ENCODE measurements at places on chromosomes 1 and 21.

DNA sequence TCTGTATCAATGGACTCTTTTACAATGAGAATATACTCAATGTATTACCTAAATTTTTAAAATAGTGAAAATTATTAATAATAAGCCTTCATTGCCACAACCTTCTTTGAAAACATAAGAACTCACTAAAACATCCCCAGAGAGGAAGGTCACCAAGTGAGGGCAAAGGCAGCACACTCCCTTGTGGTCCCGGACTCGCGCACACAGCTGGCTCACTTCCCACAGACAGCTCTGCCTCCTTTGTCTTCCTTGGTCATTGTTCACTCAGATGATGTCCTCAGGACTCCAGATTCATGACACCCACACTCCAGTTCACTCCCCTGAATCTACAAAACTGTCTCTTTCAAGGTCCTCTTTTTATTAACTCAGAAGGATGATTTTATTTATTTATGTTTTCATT is 19.2 kb upstream of the UBR4 start:
- DNase-seq: no peak

GRCh38 chr1:241007668-241008067 is 349.3 kb downstream of the RGS7 start:
- DNase-seq: no peak

- no peak for DNase-seq
These were observed 1.3 kb downstream of the TACSTD2 start for GRCh38 chr1:58575551-58576324.

GRCh38 chr1:182141040-182141439 is 79.5 kb upstream of the ZNF648 start:
- DNase-seq: no peak

- DNase-seq: no peak
These were observed 858.0 kb downstream of the USP25 start for GRCh38 chr21:16587681-16588375.

GRCh38 chr1:109807402-109807801 is 43.7 kb upstream of the EPS8L3 start:
- no peak for DNase-seq

DNA sequence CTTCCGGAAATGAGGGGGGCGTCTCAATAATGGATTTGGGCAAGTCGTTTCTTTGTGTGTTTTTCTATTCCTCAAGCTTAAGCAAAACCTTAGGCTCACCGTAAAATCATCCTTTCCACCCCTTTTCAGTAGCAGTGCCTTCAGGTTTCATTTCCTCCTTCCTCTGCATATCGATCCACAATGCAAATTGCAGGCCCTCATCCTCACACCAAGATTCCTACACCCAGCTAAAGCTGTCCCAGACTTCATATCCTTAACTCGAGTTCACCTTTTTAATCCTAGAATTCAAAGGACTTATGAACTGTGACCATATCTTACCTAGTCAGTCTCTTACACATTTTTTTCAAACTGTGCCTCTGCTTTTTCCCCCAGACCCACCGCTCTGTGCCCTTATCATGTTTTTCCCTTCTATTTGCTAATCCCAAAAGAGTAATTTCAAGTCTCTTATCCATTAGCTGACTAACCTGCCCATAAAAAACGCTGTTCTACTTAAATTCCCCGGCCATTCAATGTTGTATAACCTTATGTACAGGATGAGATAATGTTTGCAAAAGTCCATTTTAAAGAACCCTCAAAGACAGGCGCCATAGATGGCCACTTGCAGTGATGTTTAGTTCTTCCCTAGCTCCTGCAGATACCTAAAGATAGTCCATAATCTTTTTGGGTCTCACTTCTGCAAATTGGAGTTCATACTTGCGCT is 1.5 kb downstream of the AKIRIN1 start:
- DNase-seq: no peak

GRCh38 chr1:46526691-46527291 is 24.7 kb downstream of the KNCN start:
- no peak for DNase-seq

DNA sequence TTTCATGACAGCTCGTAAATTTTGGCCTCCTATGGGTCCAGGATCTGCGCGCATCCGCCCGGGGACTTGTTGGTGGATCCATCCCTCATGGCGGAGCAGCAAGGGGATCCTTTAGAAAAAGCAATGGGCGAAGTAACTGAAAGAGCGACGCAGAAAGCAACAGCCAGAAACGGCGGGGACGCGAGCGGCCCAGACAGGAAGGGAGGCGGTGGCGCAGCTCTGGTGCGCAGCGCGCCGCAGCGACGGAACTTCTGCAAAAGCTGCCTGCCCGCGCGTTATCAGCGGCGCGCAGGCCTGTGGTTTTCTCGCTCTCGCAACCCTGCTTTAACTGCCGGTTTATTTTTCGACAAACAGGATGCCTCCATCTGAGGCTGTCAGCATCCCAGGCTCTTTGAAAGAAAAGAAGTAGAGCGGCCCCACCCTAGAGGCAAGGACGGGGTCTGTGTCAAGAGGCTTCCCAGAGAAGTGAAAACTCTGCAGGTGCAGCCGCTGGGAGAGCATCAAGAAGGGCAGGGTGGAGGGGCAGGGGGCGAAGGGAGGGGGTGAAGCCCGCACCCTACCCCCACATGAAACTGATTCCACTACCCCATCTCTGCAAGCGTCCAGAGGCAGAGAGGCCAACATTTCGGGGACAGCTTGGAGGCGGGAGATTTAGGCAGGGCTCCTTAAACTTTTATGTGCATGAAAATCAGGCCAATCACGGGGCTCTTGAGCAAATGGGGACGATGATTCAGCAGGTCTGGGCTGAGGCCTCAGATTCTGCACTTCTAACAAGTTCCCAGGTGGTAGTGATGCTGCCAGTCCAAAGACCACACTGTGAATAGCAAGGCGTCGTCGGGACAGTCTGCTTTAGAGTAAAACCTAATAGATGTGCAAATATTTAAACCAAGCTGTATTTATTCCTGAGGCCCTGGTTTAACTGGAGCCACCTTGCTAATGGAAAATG is 22.2 kb downstream of the RUNX1 start:
- no peak for DNase-seq

DNA sequence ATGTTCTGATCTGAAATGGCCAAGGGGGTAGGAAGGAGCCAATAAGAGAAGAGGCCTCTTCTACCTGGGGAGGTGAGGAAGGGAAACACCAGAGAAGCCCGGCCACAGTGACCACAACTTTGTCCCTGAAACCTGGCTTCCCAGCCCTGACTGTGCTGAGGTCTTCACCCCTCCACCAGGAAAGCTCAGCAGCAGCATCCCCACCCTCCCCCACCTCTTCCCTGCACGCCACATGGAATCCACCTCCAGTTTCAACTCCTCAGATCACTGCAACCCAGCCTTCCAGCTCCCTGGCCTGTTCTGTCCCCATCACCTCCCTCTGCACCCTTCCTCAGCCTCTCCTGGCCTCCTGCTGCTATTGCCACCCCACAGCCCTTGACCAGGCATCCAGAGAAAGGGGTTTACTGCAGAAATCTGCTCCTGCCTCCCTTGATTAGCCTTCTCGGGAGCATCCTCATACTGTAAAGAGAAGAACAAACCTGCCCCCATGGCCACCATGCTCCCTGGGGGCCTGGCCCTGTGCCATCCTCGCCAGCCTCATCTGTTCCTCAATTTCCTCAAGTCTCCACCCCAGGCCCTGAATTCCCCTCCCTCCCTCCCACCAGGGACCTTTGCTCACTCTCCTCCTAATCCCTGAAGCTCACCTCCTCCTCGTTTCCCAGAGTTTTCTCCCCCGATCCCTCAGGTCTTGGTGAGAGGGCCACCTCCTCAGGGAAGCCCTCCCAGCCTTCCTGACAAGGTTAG is 450.9 kb downstream of the MATN1 start:
- DNase-seq: no peak

GRCh38 chr1:199123615-199124014 is 484.8 kb downstream of the PTPRC start:
- no peak for DNase-seq

DNA sequence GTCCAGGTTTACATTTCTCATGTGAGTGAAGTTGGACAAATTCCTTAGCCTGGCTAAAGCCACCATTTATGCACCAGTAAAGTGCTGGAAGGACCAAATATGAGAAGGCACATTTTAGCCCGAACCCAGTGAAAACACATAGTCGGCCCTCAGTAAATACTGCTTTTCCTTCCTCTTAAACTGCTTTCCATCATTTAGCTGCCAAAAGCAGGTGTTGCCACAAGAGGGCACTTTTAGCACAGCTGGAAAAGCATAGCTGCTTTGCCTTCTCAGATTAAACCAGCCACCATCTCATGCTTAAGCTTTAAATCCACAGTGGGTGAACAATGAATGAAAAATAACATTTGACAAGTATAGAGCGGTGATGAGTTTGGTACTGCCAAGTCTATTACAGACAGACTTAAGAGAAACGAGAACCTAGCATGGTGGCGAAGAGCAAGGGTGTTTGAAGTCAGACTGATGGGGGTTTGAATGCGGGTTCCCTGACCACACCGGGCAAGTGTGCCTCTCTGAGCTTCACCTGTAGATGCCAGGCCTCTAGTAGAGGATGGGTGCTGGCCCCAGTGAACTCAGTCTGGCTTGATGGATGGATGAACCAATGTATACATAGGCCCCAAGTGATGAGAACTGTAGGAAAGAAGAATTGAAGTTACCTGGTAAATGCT is 57.8 kb downstream of the SLC35D1 start:
- DNase-seq: peak; percentile 27

GRCh38 chr1:185463433-185463832 is 146.4 kb upstream of the IVNS1ABP start:
- no peak for DNase-seq

DNA sequence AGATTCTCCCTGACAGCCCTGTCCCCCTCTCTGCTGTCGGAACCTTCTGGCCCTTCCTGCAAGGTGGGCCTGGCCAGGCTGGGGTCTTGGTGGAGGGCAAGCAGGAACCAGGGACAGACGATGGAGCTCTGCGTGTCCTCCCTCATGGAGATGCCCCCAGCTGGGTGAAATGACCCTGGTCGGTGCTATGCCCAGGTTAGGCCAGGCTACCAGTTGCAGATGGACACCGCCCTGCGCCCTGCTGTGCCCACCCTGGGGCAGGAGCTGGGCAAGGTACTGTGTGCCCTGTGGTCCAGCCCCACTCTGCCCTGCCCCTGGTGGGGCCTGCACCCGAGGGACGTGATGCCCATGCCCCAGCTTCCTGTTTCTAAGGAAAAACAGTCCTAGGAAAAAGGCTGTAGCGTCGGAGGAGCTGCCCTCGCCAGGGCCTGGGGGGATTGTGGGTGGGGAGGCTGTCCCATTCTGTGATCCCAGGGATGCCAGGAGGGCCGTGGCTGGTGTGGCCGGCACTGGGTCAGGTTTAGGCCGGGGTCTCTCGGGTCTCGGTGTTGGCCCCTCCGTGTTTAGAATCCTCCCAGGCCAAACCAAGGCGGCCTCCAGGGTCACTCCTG is 77.6 kb downstream of the MORN1 start:
- no peak for DNase-seq

DNA sequence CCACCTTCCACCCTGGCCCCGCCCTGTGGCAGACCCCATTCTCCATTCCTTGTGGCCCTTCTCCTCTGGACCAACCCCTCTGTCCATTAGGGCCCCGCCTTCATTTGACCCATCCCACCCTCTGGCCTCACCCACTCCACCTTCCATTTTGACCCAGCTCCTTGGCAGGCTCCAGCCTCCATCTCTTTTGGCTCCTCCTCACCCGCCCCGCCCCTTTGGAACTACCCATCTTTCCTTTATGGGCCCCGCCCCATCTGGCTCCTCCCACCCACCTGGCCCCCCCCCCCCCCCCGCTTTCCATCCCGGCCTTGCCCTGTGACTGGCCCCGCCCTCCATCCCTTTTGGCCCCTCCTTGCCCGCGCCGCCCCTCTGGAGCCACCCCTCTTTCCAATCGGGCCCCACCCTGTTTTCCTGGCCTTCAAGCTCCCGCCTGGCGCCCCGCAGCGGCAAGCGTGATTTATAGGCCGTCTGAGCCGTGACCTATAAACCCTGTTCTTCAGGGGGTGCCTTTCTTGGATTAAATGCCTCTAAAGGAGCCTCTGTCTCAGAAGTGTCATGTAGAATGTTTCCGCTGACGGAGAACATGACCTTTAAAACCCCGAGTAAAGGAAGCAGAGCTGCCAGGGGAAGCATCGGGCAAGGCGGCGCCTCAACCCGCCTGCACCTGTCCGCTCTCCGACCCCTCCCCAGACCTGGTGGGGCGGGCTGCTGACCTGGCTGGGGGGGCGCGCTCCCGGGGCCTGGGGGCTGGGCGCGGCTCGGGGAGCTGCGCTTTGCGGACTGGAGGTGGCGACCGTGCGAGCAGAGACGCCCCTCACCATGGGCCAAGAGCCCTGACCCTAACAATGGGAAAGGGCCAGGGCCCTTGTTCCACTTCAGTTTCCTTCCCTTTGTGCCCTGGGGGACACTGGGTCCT is 178.0 kb downstream of the CAMTA1 start:
- peak; percentile 77 for DNase-seq

GRCh38 chr1:209405183-209405814 is 178.2 kb upstream of the CAMK1G start:
- no peak for DNase-seq
